ENCODE measurements at places on chromosomes 11 and 22.

DNA sequence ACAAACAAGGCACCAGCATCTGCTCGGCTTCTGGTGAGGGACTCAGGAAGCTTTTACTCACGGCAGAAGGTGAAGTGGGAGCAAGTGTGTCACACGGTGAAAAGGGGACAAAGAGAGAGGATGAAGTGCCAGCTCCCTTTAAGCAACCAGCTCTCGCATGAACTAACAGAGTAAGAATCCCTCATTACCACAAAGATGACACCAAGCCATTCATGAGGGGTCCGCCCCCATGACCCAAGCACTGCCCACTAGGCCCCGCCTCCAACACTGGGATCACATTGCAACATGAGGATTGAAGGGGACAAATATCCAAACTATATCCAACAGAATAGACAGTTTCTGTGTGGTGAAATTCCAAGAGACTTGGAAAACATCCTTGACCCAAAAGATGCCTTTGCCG, 198.2 kb upstream of the POU2AF2 start:
- no peak for DNase-seq

GRCh38 chr22:40673017-40673416, 6.3 kb upstream of the MCHR1 start:
- DNase-seq = no peak

- no peak for DNase-seq
Observed at GRCh38 chr22:46758867-46759290, 3.6 kb upstream of the TBC1D22A start.

- DNase-seq = no peak
Observed at GRCh38 chr11:25535467-25536272, 796.3 kb upstream of the ANO3 start.

- DNase-seq = no peak
Observed at GRCh38 chr11:6567371-6567745, 36.1 kb downstream of the RRP8 start.

DNA sequence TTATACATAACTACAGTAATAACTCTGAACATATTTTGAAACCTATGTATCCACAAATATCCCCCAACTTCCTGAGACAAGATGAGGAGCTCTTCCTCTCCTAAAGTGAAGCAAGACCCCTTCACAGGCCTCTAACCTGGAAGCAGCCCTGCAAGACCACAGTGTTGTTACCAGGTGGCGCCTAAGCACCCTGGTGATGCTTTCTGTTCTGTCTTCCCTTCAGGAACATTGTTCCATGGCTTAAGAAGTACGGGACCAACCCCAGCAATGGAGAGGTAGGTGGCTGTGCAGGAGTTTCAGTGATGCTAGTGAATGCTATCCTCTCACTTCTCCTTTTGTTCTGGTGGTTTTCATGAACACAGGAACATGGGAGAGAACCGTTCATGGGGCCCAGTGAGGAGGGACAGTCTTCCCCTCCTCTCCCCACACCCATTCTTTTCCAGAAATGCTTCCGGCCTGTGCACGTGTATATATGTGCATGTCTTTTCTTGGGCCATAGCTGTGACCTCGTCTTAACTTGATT, 6.4 kb downstream of the PPIL2 start:
- no peak for DNase-seq

- DNase-seq = no peak
Observed at GRCh38 chr11:120940160-120940848, 83.6 kb upstream of the TBCEL start.

DNA sequence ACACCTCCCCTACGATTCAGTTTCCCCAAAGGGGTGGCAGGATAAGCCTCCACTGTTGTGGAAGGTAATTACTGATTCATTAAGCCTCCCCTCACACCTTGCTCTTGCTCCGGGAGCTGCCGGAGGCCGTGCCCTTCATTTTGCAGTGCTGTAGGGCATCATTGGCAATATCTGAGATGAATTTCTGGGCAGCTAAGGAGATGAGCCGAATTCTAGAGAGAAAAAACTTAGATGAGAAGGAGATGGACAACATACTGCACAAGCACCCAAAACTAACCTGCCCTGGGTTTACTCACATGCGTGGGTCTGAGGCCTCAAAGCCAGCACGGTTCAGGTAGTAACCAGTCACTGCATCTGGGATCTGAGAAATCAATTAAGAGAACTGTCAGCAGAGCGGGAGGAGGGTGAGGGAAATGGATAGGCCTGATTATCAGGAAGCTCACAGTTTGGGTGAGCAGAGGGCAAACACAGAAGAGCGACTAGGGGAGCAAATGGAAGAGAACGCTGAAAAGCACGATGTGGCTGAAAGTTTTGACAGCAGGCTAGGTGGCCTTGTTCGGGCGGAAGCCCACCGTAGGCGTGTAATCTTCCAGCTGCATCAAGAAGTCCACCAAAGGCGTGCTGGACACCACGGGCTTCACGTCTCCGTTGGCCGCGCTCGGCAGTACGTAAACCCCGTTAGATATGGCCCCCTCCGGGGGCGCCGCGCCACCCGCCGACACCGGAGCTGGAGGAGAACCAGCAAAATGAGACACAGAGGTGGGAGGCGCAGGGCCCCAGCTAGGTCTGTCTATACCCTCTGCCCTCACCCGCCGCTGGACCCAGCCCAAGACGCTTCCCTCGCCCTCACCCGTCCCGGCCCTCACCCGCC, 689 bp downstream of the TAF10 start:
- no peak for DNase-seq

DNA sequence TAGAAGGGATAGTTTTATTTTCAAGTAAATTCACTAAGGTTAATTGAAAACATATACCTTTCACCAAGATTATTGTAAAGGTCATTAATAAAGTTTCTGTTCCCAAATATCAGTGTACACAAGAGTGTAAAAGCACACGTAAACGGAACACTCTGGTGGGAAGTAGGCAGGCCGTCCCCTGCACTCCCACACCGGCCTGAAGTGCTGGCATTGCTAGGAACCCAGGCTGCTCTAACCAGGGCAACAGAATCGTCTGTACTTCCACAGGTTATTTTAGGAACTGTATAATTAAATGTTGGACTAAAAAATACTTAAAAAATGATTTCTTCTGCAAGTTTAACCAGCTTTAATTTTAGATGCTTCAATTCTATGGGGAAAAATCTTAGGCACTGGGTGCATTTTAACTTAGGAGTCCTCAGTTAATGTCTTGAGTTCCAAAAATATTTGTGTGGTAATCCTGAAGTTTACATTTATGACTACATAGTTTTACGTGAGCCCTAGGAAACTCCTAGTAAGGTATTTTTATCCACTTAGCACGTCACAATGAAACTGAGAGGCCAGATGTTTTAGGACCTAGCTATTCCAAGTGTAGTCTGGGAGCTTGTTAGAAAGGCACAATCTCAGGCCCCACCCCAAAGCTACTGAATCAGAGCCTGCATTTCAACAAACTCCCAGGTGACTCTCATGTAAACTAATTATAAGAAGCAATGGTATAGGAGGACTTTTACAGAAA, 31.2 kb downstream of the KMT5B start:
- no peak for DNase-seq

DNA sequence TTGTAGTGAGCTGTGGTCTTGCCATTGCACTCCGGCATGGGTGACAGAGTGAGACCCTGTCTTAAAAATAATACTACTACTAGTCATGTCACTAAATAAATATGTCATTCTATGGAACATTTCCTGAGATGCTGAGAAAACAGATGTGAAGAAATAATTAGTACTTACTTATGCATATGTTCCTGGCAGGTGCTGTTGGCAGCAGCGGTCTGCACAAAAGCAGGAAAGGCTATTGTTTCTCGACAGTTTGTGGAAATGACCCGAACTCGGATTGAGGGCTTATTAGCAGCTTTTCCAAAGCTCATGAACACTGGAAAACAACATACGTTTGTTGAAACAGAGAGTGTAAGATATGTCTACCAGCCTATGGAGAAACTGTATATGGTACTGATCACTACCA, 8.8 kb downstream of the ARCN1 start:
- DNase-seq = no peak

- DNase-seq = no peak
Observed at GRCh38 chr11:125637840-125638239, 12.9 kb downstream of the CHEK1 start.

DNA sequence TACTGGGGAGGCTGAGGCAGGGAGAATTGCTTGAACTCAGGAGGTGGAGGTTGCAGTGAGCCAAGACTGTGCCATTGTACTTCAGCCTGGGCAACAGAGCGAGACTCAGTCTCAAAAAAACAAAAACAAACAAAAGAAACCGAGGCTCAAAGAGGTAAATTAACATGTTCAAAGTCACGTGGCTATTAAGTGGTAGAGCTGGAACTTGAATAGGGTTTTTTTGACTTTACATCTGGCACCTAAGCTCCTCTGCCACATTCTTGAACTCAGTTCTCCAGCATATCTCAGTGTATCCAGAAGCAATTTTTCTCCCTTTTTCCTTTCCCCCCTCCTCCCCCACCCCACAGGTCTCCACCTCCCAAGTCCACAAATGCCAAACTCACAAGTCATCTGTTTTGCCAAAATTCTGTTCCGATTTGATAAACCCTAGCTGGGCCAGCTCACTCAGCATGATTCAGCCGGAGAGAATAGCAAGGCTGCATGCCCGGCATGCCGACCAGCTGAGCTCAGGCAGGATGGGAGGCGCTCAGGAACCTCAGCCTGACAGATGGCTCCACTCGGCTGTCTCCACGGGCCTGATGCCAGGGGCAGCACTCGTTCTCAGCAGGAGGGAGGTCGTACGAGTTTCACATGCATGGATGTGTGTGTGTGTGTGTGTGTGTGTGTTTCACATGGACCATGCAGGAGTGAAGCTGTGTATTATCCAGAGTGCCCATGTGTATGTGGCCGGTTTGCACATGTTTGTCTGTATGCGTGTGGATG, 63.2 kb upstream of the RRAS2 start:
- DNase-seq = peak; percentile 99

- DNase-seq = no peak
Observed at GRCh38 chr22:32144496-32145274, 14.4 kb downstream of the C22orf42 start.

GRCh38 chr11:69372589-69373250, 78.8 kb downstream of the MYEOV start:
- DNase-seq = no peak

DNA sequence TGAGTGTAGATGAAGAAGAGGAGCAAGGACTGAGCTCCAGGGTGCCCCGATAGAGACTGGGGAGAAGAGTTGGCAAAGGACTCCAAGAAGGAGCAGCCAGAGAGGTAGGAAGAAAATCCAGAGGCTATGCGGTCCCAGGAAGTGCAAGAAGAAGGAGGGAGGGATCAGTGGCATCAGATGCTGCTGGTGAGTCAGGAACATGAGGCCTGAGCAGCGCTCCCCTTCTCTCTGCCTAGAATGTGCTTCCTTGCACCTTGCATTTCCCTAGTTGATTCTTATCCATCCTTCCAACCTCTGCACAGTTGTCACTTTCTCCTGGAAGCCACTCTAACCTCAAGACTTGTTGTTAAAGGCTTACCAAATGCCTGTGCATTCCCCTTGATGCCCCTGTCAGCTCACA, 21.3 kb downstream of the KCNC1 start:
- DNase-seq = no peak

DNA sequence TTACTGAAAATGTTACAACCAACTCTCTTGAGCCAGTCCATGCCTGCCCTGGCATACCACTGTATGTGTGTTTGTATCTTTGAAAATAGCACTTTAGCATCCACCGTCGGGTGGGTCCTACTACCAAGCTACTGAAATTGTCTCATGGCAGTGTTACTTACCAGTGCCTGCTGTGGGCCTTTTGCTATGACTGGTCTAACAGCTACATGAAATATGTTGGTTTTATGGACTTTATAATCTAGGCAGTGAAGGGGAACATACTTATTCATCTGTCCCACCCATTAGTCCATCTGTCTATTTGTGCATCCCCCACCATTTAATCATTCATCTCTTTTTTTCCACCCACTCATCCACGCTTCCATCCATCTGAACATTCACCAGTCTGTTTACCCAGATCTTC, 106.0 kb downstream of the NAV2 start:
- DNase-seq = no peak

GRCh38 chr11:72844356-72844755, 30.1 kb downstream of the ATG16L2 start:
- DNase-seq = no peak

GRCh38 chr22:38531251-38531938, 25.3 kb upstream of the DDX17 start:
- DNase-seq = no peak

DNA sequence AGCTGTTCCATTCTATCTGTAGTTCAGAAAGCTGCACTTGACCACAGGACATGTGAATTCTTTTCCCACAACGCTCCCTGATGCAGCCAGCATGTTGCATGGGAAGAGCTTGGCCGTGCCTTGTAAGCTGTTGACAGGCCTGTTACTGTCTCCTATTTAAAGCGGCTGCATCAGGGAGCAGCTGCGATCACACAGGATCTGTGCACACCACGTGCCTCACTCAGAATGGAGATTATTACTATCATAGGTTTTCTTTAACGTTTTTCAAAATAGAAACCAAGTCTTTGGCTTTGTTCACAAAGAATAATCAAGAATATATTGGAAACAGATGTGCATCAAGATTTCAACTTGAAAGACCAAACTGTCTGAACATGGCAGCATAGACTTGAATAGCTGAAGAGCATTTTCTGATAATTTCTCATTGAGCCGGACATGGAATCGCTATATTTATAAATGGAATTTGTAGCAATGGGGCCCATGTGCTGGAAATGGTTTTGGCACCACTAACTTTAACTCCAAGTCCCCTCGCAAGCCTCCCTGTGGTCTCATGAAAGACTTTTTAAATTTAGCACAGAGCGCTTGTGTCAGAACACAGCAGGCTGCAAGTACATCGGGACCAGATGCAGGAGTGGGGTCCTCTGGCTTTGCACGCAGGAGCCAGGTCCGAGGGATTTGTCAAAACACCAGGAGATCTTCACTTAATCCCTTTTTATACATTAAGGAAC, 40.8 kb upstream of the MYO18B start:
- DNase-seq = no peak

GRCh38 chr11:37926772-37927171, 1328.7 kb upstream of the RAG2 start:
- no peak for DNase-seq

- peak; percentile 80 for DNase-seq
Observed at GRCh38 chr11:63567044-63567840, 4.1 kb upstream of the PLAAT2 start.

GRCh38 chr22:27349456-27349855, 452.1 kb downstream of the MN1 start:
- DNase-seq = no peak

GRCh38 chr22:38952281-38952993, 5.0 kb upstream of the APOBEC3A start:
- no peak for DNase-seq

Data from non-pigmented ciliary epithelial cell (primary cell).